ENCODE measurements at places on chromosomes 2 and 18.
A peak's percentile ranks its signal among the peaks of the same experiment; 100 is the strongest.

DNA sequence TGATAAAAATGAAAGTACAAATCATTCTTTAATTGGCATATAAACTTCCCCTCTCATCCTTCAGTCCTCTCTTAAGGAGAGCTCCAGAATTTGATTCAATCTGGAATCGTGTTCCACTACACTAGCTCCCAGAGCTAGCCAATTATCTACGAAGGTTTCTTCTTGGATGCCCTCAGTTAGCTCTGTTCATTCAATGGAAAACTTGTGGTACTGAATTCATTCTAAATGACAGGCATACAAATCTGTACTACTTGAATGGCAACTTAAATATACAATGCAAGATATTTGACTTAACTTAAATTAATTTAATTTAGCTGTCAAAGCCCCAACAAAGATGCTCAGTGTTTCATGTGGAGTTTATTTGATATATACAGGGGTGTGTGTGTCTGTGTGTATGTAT, 1474.2 kb upstream of the CELF4 start:
- no peak for DNase-seq

GRCh38 chr18:9681217-9681616, 26.9 kb upstream of the RAB31 start:
- DNase-seq, result no peak

DNA sequence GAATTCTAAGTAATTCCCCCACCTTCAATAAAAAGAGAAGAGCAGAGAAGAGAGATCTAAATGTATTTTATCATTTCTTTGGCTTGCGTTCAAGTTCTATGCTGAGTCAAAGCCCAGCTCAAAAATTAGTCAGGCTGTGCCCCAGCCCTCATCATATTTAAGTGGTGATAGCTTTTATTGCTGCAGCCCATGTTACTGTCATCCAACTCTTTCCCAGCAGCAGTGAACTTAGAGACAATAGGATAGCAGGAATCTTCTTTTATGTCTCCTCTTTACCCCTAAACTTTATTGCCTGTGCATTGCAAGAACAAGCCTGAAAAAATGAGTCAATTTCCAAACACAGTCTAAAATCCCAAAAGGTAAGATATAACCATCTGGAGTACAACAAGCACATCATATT, 1599.3 kb upstream of the PIK3C3 start:
- no peak for DNase-seq

DNA sequence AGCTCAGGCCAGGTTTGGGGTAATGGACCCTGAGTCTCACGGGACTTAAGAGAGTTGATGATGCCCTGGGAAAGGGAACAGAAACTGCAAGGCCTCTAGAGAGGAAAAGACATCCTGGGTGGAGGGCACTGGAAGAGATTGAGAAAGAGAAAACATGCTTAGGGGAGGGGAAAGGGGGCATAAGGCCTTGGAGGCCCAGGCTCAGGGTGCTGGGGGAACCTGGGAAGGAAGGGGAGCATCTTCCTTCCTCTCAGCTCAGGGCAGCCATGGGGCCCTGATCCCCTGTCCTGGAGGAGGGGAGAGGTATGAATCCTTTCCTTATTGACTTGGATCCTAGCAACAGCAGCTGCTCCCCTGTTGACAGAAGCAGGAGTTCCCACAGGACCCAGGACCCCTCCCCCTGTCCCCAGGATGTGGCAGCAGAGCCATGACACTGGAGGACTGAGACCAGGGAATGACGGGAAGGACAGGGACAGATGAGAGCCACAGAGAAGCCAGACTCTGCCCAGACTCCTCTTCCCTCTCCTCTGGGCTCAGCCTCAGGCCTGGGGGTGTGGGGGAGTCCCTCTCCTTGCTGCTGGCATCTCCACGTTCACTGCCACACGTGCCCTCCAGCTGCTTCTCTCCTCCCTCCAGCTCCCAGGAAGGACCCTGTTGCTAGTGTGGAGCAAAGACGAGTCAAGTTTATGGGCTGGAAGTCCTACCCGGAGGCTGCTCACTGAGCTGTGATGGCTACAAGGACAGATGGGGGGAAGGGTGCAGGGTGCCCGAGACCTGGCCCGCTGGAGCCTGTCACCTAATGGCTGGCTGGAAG, 815 bp downstream of the GPBAR1 start:
- DNase-seq, result no peak

DNA sequence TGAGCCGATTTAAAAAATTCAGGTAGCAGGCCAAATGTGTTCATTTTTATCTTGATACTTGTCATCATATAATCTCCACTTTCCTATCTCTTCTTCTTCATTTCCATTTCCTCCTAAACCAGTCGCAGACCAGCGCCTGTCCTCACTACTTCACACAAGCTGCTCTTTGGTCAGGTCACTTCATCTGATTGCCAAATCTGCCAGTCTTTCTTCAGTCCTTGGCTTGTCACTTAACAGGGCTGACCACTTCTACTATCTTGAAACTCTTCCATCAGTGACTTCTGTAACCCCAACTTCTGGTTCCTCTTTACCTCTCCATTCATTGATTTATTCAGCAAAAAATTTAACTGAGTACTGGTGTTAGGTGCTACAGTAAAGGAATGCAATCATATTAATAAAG, 18.0 kb upstream of the SPRED2 start:
- no peak for DNase-seq

DNA sequence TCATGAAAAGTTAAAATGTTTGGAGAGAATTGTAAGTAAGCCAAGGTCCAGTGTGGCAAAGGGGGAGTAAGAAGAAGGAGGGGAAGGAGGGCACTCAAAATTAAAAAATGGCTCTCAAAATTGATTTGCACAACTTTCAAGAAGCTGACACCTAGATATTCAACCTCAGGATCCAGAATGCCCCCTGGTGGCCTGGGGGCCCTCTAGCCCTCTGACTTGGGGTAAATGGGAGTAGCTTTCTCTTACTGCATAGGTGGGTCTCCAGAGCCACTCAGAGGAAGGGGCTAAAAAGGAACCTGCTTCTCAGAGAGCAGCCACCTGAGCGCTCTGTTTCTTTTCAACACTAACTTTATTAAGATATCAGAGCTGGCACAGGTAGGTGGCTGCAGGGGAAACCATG, 968.5 kb downstream of the BCL11A start:
- peak; percentile 5 for DNase-seq

DNA sequence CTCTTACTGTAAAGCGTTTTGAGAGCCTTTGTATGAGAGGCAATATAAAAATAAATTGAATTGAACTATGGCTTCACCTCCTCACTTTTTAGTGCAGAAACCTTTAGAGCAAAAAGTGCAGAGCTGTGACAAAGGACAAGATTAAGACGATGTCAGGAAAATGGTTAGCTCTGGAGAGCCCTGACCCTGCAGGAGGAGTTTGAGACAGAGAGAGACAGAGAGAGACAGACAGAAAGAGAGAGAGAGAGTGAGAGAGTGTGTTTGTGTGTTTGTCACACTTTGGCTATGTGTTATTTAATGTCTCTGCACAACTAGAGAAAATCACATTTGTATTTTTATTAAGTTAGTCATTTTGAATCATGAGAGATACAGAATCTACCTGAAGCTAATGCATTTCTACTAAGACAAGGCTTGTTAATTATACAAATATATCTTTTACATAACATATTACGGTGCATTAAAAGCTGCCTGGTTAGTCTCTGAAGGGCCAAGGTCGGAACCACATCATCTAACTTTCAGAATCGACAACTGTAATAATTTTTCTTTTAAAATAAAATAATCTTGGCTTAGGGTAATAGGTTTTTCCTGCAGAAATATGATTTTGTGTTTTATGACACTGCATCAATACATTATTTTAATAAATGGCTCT, 423.5 kb upstream of the ZEB2 start:
- no peak for DNase-seq

- no peak for DNase-seq
These were observed 118.8 kb downstream of the MSH2 start for GRCh38 chr2:47521666-47522285.

GRCh38 chr18:37684183-37684582, 118.6 kb upstream of the CELF4 start:
- no peak for DNase-seq

- no peak for DNase-seq
These were observed 148.0 kb upstream of the SLC14A2 start for GRCh38 chr18:45467293-45467692.

DNA sequence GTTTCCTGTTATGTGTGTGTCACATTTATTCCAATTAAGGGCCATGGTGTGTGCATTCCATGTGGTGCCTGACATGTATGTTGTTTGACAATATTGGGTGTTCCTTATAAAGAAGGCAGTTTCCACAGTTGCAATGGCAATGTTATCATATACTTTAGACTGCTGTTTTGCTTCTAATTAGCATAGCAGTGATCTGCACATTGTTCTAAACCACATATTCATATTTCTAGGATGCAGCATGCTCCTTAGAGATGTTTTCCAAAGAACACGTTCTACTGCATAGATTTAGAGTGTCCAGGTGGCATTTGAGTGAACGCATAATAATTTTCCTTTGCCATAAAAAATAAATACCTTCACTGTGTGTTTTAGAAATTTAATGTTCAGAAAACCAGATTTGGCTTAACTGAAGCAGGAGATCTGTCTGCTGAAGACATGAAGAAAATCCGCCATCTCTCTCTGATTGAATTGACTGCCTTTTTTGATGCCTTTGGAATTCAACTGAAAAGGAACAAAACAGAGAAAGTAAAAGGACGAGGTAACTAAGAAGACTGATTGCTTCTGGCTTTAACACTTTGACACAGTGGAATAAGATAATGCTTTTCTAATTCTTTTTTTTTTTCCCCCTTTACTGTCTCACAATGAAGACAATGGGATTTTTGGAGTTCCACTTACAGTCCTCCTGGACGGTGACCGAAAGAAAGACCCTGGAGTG, 143.7 kb downstream of the ARHGAP28 start:
- no peak for DNase-seq

DNA sequence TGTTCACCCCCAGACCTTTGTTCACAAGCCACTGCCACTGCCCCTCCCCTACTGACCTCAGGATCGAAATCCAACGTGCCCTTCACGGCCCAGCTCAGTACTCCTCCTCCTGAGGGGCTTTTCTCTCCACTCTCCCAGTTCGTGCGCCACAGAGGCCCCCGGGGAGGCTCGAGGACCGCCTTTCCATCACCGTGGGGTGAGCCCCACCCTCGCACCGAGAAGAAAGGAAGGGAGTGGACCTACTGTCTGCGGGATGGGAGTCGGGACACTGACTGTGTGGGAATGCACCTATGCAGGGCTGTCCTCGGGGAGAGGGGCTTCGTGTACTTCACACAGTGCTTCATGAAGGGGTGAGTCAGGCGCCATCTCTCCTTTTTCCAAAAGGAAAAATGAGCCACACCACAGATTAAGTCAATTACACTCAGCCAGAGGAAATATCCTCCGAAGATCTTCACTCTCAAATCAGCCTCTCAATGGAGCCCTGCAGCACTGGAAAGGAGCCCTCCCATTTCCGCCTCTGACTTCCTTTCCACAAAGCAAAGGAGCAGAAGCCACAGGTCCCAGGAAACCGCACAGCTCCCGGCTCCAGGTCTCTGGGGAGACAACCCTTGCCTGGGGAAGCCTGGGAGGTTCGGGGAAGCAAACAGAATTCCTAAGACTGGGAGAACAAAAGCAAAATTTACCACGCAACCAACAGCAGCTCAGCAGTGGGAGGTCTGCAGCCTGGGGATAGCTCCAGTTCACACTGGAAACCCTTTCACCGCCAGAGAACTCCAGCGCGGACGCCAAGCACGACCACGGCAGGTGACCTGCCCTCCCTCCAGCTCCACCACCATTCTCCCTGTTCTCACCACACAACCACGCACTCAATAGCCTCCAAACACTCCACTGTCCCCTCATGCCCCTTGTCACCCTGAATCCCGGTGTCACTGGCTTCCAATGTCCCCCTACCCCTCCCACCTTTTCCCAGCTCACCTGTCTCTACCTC, 21.6 kb downstream of the ADCY3 start:
- no peak for DNase-seq

GRCh38 chr2:26980971-26981370, 10.5 kb downstream of the MAPRE3 start:
- DNase-seq, result no peak

GRCh38 chr2:120303177-120303576, 42.8 kb upstream of the INHBB start:
- no peak for DNase-seq

DNA sequence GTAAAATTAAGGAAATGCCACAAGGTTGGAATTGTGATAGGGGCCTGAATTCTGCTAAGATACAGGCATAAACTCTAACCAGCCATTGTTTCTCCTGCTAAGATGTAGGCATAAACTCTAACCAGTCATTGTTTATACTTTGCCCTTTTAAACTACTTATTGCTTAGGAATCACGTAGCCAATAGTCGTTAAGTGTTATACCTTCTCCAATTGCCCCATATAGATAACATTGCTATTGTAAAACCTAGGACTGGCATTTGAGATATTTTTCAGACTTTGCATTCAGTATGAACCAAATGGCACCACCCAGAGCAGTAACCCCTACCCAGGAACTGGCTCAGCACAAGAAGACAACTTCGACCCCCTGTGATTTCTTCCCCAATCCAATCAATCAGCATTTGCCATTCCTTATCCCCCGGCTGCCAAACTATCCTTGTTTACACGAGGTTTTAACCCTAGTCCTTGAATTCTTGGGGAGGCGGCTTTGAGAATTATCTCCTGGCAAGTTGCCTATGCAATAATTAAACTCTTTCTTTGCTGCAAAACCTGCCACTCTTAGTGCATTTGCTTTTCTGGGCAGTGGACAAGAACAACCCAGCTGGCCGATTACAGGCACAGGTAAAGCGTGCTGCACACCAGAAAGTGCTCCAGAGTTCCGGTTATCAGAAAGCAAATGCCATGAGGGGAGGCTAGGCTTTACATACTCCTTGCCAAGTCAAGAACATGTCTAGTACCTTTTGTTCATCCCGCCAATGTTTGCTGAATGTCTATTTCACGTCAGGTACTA, 167.6 kb downstream of the LAMA1 start:
- no peak for DNase-seq

DNA sequence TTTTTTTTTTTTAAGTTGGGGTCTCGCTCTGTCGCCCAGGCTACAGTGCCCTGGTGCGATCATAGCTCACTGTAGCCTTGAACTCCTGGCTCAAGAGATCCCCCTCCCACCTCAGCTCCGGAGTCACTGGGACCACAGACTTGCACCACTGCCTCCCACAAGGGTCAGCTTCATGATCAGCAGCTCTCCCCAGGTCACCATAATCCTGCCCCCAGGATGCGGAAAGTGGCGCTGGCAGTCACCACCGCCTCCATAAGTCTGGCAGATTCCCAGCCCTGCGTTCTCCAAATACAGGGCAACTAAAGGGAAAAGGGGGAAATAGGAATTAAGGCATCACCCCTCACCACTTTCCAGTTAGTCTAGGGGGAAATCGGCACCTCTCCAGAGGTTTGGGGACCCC, 5.2 kb upstream of the ARID5A start:
- DNase-seq, result no peak

- DNase-seq, result no peak
These were observed 39.7 kb downstream of the MDH1 start for GRCh38 chr2:63628403-63628942.

DNA sequence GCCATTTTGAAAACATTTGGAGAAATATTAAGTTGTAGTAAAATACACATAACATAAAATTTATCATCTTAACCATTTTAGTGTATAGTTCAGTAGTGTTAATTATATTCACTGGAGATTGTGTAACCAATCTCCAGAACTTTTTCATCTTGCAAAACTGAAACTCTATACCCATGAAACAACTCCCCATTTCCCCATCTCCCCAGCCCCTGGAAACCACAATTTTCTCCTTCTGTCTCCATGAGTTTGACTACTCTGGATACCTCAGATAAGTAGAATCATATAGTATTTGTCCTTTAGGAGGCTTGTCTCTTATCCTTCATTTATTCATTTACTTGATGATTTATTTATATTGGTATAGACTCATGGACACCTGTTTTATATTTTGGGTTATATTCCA, 392.9 kb downstream of the SETBP1 start:
- no peak for DNase-seq

- no peak for DNase-seq
These were observed at the start of gene GNLY for GRCh38 chr2:85694052-85695025. TSS of gene GNLY (plus strand) at chr2:85694358. CDS start at chr2:85694419, 61 bp downstream.
